Ecto neural progenitor cell (in vitro differentiated cells): ENCODE measurements at places on chromosomes 3 and 15.
A peak's percentile ranks its signal among the peaks of the same experiment; 100 is the strongest.

- DNase-seq, result no peak
Observed at GRCh38 chr15:70087708-70088352, 9.9 kb downstream of the TLE3 start.

GRCh38 chr3:188720636-188721035 is 451.1 kb upstream of the TPRG1 start:
- DNase-seq, result no peak

GRCh38 chr15:81895723-81896122 is 150.1 kb downstream of the MEX3B start:
- DNase-seq, result no peak

- no peak for DNase-seq
Observed at GRCh38 chr3:32591186-32591585, 20.5 kb upstream of the DYNC1LI1 start.

DNA sequence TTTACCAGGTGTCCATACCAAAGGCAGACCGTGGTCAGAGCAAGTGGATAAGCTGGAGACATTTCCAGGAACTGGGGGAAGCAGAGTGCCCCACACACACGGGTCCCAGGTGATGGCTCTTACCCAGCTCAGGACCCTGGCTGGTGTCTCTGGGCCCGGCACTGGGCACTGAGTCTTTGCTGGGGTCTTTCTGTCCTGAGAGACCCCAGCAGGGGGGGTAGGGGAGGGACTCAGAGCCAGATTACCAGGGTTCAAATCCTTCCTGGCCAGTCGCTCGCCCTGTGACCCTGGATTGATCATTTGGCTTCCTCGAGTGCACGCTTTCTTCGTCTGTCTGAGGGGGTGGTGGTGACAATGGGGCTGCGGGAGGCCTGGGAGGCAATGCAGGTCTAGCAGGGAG is 95.7 kb downstream of the PLXNA1 start:
- no peak for DNase-seq

DNA sequence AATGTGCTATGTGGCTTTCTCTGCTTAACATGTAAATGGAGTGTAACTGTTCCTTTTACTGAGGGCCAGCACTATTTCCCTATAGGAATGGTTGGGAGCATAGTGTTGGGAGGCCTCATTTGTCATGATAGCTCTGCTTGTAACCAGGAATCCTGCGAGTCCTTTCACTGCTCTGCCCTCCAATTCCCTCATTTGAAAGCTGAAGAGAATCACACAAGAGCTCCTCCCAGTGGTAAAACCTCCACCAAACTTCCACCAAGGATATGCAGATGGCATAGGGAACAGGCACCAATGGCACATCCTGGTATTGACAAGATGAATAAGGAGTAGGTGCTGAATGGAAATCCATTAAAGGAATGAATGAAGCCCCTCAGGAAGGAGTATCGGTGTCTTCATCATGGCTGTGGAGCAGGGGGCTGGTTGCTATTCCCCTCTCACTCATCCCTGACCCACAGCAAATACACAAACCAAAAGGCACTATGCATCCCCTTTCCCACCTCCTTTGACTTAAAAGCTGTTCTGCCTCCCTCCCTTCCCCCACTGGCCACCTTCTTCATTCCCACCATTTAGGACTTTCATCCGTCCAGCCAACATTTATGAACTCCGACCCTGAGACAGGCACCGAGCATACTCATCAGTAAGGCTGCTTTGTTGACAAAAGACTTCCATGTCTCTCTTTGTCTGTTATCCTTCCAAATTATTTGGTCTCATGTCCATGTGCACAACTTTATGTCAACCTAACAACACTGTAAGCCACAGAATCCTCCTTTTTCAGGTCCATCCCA is 560.8 kb downstream of the FOXP1 start:
- DNase-seq, result no peak

- DNase-seq, result no peak
Observed at GRCh38 chr3:104291878-104292277, 1074.8 kb upstream of the ALCAM start.

DNA sequence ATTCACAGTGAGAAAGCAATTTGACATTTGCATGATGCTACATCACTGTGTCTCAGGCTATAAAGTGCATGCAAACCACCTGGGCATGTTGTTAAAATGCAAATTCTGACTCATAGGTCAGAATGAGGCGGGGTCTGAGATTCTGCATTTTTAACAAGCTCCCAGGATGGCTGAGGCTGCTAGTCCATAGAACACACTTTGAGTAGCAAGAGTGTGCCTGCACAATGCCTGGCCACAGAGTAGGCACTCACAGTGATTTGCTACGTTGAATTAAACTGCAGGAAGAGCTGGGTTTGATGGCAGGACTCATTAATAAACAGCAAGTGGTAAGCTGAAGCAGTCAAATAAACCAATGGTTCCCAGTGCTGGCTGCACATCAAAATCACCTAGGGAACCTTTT is 48.1 kb downstream of the NTRK3 start:
- no peak for DNase-seq

DNA sequence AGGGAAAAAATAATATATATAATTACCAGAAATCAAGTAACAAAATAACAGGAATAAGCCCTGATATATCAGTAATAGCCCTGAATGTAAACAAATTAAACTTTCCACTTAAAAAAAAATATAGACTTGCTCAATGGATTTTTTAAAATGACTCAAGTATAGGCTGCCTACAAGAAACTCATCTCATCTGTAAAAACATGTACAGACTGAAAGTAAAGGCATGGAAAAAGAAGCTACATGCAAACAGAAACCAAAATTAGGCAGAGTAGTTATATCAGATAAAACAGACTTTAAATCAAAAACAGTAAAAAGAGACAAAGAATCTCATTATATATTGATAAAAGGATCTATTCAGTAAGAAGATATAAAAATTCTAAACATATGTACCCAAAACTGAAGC is 82.4 kb upstream of the STT3B start:
- DNase-seq, result no peak

GRCh38 chr3:60781935-60782334 is 469.3 kb downstream of the FHIT start:
- no peak for DNase-seq

DNA sequence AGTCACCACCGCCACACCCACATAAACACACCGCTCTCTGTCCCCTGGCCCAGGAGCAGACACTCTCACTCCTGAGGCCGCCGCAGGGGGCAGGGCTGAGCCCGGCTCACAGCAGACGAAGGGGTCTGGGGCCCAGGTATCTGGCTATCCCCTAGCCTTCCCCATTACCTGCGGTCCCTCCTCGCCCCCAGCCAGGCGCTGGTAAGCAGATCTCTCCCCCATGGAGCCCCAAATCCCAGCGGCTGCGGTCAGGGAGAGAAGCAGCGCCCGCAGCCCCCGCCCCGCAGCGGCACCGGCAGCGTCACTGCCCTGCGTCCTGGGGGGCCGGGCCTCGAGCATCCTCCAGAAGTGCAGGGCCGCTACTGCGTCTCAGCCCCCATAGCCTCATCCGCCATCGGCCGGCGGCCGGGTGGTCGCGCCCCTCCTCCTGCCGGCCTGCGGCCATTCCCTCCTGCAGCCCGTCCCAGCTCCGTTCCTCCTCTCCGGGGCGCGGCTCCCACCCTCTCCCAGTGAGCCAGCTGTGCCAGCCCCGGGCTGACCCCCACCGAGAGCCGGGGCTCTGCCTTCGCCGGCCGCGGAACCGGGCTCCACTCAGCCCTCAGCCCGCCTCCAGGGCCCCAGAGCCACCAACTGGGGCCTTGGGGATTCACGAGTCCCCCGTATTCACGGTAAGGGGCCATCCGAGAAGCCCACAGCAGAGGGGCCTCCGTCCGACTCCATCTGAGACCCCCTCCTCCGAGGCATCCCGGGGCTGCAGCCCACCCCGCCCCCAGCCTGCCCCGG is 13.1 kb downstream of the TNK2 start:
- DNase-seq, result peak; percentile 66

DNA sequence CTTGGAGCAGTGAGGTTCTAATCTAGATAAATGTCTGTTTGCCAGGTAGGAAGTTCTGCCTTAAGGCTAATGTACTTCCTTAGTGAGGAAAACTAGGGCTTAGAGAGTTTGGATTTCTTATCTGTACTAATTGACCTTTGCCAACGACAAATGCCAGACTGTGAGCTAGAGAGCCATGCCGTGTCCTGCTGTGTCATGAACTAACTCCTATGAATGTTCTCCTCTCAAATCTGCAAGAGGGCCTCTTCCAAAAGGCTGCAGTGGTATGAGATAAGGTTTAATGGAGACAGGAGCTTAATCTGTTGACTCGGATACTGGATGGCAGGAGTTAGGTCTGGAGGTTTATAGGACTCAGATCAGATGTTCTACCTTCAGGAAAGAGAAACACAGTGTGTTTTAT is 524.9 kb downstream of the NTRK3 start:
- DNase-seq, result no peak

DNA sequence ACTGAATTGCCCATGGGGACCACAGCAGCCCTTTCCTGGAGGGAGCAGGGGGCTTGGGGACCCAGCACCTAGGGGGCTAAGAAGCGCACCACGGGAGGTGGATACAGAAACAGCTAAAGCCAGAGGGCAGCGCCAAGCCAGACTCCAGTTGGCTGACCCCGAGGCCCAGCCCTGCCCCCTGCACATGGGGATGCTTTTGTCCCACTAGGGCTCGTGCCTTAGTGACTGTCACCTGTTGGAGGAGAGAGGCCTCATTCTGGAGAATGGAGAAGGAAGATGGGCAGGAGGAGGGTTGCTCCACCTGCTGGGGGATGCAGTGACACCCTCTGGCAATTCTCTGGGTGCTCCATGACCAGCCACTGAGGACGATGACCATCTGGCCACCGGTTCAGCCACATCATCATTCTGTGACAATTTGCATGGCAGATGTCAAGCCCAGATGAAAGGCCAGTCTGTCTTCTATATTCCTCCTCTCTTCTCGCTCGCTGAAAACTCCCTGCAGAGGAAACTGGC is 167.8 kb upstream of the TLE3 start:
- no peak for DNase-seq

- peak; percentile 24 for DNase-seq
Observed at GRCh38 chr15:69786136-69786701, 311.5 kb downstream of the TLE3 start.

DNA sequence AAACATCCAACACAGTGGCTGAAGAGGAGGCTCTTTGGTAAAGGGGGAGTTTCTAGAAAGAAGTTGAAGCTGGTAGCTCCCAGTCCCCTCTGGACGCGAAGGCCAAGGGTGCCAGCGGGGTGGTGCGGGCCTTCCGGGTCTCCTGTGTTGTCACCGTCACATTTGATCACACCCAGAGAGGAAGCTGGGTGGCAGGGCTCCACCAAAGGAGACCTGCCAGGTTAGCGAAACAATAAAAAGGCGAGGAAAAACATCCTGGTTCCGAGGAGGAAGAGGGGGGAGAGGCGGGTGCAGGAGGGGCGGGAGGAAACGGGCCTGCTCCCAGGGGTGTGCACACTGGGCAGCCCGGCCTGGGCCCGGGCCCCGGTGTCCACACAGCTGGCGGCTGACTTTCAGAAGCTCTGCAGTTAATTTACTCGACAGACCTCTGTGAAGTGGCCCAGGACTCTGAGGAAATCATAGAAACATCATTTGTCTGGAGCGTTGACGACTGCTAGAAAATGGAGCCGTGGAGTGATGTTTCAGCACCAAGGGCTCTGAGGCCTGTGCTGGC is 12.1 kb downstream of the HEG1 start:
- DNase-seq, result no peak

DNA sequence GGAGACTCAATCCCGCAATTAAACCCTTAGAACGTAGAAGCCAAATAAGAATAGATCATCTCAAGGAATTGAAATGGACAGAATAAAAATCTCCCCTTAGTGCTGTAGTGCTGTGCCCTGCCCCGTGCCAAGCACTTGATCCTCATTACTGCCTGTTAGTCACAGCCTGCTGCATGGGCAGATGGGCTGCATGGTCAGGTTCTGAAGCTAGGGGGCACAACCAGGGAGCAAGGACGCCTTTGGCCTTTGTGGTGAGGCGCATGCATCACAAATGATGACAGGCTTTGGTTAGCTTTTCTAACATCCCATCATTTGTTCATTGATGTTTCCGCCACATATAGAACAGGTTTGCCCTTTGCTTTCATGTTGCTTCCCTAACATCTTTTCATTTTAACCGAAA is 336.3 kb upstream of the ADAMTS9 start:
- no peak for DNase-seq

- DNase-seq, result no peak
Observed at GRCh38 chr3:142645236-142645793, 49.1 kb downstream of the PLS1 start.

DNA sequence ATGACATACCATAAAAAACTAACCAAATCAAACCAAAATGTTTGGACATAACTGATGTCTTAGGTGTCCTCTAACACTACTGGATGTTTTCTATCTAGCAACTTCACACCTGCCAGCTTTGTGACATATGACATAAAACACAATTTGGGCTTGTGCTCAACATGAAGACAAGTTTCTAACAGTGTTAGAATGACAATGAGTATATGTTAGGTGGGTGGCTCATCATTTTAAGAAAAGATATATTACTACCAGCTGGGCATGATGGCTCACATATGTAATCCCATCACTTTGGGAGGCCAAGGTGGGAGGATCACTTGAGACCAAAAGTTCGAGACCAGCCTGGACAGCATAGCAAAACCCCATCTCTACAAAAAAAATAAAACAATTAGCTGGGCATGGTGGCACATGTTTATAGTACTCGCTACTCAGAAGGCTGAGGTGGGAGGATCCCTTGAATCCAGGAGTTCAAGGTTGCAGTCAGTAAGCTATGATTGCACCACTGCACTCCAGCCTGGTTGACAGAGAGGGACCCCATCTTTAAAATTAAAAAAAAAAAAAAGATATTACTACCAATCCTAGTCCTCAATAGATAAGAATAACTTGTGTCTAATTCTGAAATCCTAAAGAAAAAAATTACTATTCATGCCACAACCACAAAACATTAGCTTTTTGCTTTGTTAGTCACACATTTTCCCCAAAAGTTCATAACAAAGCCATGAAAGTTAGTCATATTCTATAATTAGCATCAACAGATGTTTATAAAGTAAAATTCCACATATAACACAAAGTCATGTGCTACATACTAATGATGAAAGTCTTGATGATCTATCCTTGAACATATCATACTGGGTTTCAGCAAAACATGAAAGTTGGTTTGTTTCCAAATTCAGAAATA is 59.9 kb downstream of the LRRFIP2 start:
- no peak for DNase-seq

DNA sequence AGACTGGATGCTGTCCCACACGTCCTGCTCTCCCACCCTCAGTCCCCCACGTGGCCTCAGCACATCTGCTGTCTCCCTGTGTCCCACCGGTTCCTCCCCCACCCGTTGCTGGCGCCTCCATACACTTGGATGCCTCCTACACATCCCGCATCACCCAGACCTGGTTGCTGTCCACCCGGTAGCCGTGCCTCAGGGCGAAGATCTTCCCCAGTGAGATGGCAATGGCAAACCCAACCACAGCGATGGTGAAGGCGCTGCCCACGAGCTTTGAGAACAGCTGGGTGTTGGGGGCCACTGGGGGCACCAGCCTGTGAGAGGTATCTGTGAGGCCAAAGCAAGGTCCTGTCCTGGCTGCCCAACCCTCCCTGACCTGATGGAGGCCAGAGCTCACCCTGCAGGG is 4.4 kb downstream of the SLC26A6 start:
- no peak for DNase-seq

GRCh38 chr3:104437131-104437750 is 929.5 kb upstream of the ALCAM start:
- no peak for DNase-seq
